RCC 7860 (cell line): ENCODE measurements at places on chromosomes 16 and 17.

- peak; percentile 80 for DNase-seq
Measured at GRCh38 chr17:61399131-61400065, at the start of gene TBX2. TSS of gene TBX2 (plus strand) at chr17:61399843. CDS start at chr17:61400177, 334 bp downstream.

- DNase-seq = no peak
Measured at GRCh38 chr17:19242323-19242722, 5.2 kb downstream of the EPN2 start.

DNA sequence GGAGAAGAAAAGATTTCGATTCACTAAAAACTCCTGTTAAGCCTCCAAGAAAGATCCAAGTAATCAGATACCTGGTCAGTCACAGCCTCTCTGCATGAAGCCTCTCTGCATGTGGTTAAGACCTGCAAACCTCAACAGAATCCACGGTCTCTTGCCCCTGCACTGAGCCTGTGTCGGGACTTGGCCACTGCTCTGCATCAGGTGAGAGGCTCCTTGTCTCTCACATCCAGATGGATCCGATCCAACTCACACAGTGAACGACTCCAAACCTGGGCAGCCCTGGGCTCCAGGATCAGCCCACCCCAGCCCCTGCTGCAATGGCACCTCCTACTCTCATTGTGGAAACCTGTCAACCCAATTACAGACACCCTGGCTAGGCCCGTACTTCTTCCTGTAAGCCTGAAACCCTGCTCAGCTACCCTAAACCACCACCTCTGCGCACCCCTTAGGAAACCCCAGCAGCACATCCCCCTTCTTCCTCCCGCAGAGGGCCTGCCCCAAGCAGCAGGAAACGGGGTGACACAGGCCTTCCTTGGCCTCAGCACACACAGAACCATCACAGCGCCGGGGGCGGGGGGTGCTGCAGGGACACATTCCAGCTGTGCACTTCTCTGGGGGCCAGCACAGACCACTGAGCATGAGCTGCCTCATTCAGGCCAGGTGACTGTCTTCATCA, 129.5 kb downstream of the ANKRD11 start:
- DNase-seq = no peak

DNA sequence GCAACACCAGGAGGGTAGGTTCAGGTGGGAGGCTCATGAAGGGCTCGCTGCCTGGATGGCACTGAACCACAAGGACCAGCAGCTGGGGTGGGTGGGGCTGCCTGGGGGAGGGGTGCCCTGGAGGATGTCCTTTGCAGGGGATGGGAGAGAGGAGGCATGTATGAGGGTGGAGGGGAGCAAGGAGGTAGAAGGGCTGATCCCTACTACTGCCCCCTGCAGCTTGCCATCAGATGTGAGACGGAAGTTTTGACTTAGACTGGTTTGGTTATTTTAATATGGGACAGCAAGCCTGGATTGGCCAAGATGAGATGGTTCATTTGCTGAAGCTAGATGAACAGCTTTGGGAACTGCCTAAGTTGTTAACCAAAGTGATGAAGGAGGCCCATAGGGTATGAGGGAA, 115.9 kb downstream of the SEC14L1 start:
- DNase-seq = no peak

DNA sequence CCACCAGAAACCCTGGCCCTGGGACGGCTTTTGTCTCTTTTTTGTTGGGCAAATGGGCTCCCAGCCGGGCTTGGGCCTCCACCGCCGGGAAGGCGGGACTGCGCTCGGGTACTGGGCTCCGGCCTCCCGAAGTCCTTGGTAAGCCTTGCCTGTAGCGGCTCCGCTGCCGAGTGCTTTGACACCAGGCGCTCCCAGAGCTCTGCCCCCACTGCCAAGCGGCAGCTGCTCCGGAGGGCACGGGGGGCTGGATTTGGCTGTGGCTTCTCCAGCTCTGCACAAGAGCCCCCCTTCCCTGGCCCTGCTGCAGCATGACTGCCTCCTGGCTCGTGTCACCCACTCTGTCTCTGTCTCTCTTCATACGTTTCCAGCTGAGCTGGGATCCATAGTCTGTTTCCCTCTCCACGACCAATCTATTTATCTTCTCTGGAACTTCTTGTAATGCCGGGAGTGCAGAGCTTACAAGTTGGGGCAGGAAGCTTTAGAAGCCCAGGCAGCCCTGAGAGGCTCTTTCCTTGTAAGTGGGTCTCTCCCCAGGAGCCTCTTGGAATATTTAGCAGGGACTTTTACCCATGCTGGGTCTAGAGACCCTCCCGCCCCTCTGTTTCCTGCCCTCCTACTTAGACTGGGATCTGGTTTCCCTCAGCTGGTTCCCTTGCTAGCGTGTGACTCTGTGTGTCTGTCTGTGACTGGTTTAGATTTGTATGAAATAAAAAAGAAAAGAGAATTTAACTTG, 246.9 kb upstream of the GSE1 start:
- no peak for DNase-seq

DNA sequence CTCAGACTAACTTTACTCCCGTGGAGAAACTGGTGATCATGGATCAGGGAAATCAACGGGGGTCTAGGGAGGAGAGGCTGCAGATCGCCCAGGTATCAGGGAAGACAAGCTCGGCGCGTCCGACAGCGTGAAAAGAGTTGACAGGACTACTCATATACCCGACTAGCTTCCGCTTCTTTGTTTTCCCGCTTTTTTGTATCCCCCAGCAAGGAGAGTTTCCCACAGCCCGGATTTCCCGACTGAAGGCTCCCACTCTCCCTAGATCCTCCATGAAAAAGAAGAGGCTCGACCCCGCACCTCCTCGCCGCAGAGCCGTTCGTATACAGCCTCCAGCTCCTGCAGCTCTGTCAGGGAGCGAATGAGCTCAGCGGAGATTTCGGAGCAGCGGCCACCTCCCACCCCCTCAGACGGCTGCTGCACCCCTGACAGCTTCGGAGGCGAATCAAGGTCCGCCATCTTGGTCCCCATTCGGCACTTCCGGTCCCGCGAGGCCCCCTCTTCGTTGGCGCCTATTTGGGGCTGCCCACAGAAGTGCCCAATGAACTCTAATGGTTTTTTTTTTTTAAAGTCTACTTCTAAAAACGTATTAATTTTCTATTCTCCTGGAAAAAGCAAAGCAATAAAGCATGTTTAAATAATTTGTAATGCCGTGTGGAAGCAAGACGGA, at the start of gene COG4:
COG4 (minus strand) TSS at position 479 of the 667 bp plus-strand sequence; CDS start at position 468, 11 bp downstream.
- DNase-seq = peak; percentile 69

DNA sequence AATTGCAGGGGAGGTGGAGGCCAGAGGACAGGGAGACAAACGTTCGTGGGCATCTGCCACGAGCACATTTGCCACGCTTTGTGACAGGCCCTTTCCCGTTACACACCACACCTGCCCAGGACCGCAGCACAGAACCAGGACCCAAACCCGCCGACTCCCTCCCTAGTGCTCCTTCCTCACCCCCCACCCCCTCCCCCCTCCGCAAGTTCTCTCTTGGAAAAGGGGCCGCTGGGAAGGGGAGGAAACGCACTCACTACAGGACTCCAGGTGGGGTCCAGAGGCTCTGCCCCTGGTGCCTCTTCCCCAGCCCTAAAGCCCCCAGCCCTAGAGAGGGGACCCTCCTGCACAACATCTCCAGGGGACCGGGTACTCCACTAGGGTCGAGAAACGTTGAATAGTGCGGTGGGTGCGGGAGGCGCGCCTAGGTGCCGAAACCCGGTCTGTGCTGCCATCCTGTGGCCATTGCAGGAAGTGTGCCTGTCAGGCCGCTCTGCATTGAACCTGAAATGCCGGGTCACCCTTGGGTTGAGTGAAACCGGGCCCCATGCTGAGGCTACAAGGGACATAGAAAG, 21.9 kb upstream of the EIF1 start:
- DNase-seq = peak; percentile 61

- DNase-seq = no peak
Measured at GRCh38 chr16:68770671-68771070, 33.6 kb downstream of the CDH1 start.

DNA sequence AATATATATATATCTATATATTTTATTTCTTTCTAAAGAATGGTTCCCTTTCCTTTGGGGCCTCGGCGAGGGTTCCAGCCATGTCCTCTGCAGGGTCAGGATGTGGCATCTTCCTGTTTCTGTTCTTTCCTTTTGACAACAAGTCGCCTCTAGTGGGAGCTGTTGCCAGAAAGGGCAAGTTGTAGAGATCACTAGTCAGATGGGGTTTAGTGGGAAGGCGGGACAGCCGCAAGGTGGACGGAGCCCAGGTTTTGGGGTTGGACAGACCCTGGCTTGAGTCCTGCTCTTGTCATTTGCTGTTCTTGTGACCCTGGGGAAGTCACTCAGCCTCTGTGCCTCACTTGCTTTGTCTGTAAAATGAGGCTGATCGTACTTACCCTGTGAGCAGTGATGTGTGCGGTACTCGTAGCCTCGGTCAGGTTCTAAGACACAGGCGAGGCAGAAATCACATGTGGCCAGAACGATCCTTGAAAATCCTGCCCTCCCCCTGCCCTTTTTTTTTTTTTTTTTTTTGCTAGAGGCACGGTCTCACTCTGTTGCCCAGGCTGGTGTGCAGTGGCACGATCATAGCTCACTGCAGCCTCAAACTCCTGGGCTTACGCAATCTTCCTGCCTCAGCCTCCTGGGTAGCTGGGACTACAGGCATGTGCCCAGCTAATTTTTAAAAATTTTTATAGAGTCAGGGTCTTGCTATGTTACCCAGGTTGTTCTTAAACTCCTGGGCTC, 80.1 kb downstream of the ABCC6 start:
- DNase-seq = peak; percentile 50

DNA sequence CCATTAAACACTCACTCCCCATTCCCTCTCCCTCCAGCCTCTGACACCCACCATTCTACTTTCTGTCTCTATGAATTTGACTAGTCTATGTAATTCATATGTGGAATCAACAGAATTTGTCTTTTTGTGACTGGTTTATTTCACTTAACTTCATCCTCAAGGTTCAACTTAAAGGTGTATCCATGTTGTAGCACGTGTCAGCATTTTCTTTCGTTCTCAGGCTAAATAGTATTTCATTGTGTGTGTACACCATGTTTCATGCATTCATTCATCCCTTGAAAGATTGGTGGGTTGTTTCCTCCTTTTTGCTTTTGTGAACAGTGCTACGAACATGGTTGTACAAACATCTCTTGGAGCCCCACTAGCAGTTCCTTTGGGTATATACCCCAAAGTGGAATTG, 36.0 kb downstream of the ATP2C2 start:
- DNase-seq = no peak

GRCh38 chr16:67764158-67764667, 42.1 kb downstream of the RANBP10 start:
- no peak for DNase-seq

DNA sequence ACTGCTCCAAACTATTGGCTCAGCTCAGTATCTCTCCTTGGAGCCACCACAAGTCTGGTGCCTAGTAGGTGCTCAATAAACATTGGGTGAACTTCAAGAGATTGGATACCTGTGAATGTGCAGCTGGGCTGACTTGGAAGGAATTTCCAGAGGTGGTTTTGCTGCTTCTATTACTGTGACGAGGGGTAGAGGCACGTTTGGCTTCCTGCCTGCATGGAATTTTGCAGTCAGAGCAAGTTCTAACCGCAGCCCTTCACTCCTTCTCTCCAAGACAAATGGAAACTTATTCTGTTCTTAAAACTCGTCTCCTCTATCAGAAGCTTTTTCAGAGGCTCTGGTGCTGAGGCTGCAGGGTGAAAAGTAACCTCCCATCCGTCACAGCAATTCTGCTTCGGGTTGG, 342.5 kb downstream of the CPPED1 start:
- no peak for DNase-seq

GRCh38 chr17:5380491-5381135, 38.8 kb downstream of the NUP88 start:
- no peak for DNase-seq

GRCh38 chr17:34479371-34479770, 100.0 kb upstream of the TMEM132E start:
- no peak for DNase-seq

DNA sequence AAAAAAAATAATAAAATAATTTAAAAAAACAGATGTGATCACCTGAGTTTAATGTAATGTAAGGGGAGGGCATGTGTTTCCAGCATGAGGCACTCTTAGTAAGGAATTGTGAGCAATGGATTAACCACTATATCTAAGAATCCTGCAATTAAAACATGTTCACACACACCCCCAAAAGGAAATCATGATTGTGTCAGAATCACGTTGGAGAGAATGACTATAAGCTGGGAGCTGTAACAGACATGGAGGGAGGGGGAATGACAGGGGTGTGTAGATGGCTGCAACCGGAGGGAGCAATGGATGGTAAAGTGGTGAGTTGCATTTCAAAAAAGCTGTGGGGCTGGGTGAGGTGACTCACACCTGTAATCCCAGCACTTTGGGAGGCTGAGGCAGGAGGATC, 13.6 kb upstream of the CCL22 start:
- DNase-seq = no peak

DNA sequence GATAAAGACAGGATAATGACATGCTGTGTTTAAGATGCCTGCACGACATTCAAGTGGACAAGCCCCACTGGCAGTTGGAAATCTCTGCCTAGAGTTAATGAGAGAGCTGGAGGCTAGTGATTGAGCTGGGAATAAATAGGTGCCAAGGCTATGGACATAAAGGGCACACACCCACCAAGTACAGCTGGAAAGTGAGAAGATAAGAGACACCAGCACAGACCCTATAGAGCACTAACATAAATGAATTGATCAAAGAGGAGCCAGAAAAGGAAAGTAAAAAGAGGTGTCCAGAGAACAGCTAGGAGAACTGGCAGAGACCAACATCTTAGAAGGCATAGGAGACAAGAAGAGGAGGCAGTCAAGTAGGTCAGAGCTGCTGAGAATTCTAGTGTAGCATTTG, 101.2 kb downstream of the YPEL2 start:
- no peak for DNase-seq

- no peak for DNase-seq
Measured at GRCh38 chr17:17183744-17184143, 22.4 kb downstream of the PLD6 start.

DNA sequence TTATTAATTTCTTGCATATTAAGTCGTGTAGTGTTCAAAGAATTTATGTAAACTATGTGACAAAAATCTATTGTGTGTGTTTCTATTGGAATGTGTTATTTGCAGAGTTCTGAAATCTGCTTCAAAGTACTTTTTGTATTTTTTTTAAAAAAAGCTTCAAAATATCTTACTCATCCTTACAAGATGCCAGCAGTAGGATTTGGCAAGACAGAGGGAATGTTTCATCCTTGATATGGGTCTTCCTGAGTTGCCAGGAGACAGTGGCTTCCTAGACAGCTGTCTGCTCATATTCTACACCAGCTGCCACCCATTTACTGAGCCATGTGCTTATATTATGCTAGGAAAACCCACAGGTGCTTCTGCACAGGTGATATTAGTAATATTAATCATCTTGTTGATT, 36.4 kb downstream of the EFCAB5 start:
- no peak for DNase-seq
